Activated CD4-positive, CD25-positive, alpha-beta regulatory T cell treated with anti-CD3 and anti-CD28 coated beads, Interleukin-2, amount 50 U/mL, for 72 hours (primary cell): ENCODE measurements at places on chromosomes 16 and 17.

DNA sequence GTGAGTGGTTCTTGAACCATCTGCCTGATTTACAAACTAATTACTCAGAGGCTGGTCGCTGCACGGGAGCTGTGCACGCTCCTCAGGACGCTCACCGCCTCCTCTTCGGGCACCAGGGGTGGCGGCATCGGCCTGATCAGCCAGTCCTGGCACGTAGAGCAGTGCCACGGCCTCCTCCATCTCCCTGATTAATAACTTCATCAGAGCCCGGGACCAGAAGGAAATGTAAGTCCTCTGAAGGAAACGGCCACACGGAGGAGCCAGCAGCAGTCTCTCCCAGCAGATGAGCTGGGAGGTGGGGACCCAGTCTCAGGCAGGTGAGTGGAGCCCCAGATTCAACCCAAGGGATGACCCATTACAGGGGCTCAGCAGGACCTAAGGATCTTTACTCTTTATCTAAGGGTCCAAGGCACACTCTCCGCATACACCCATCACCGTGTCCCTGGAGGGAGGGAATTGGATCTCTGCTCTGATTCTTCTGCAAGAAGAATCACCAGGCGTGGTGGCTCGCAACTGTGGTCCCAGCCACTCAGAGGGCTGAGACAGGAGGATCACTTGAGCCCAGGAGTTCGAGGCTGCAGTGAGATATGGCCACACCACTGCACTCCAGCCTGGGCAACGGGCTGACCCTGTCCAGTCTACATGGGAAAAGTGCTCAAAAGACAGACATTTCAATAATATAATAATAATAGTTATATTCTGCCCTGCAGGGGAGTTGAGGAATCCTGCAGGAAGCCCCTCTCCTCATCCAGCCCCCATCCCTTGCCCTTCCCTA is 366.5 kb downstream of the SEC14L1 start:
- DNase-seq, result no peak

GRCh38 chr17:64240261-64240740 is 22.8 kb downstream of the TEX2 start:
- DNase-seq, result no peak

DNA sequence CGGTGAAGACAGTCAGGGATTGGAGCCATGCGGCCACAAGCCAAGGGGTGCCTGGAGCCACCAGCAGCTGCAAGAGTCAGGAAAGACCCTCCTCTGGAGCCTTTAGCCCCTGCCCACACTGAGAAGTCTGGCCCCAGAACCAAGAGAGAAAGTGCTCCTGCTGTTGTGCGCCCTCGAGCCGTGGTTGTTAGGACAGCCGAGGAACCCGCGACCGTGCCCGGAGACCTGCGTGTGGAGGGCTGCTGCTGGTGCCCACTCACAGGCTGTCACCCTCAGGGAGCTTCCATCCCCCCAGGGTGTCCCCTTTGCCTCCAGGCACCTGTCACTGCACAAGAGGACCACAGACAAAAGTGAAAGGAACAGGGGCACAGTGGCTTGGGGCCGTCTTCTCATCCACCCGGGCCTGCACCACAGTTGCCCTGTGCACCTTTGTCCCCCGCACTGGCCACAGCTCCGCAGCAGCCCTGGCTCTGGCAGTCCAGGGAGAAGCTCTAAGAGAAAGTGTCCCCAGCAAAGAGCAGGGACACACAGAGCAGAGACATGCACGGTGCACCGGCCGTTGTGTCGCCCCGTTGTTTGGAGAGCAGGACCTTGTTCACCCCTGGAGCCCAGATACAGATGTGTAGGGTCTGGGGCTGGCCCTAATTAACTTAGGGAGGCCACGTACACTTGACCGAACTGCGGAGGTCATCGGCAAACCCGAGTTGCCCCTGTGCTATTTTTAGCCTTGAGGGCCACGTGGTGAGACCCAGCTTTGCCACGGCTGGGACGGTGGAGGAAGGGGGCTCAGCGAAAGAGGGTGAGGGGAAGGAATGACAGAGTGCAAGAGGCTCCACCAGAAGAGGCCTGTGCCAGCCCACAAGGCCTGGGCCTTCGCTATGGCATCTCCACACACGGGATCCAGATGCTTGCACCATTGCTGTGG is 329.2 kb downstream of the C16orf95 start:
- DNase-seq, result no peak

- no peak for DNase-seq
Measured at GRCh38 chr16:11799509-11800381, 2.7 kb upstream of the ZC3H7A start.

- no peak for DNase-seq
Measured at GRCh38 chr16:15798671-15799070, 58.2 kb downstream of the MYH11 start.

GRCh38 chr17:19531780-19532501 is 1.7 kb upstream of the SLC47A1 start:
- DNase-seq, result no peak

DNA sequence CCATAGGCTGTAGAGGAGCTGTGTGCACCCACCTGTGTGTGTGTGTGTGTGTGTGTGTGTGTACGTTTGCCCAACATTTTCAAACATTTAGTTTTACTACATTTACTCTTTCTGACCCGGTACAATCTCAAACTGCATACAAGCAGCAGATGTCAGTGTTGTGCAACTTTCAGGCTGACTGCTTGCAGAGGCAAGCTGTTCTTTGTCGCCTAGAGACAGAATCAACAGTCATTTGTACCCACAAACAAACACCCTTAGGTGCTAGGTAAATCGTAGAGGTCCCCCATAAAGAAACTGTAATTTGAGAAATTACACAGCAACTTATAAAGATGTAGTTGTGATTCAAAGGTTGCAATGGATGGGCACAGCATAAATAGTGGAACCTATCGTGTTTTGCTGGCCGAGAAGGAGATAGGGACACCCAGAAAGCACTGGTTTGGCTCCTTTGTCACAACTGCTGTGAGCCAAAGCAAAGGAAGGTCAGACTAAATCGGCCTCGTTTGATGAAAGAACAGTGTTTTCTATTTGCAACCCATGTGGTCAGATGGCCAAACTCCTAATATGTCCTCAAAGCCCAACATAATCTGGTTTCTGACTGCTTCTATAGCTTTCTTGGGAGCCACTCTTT is 478.4 kb downstream of the TOX3 start:
- DNase-seq, result no peak

- DNase-seq, result no peak
Measured at GRCh38 chr17:65694601-65695000, 133.2 kb upstream of the AXIN2 start.

GRCh38 chr17:39604911-39605491 is 2.7 kb downstream of the NEUROD2 start:
- no peak for DNase-seq

DNA sequence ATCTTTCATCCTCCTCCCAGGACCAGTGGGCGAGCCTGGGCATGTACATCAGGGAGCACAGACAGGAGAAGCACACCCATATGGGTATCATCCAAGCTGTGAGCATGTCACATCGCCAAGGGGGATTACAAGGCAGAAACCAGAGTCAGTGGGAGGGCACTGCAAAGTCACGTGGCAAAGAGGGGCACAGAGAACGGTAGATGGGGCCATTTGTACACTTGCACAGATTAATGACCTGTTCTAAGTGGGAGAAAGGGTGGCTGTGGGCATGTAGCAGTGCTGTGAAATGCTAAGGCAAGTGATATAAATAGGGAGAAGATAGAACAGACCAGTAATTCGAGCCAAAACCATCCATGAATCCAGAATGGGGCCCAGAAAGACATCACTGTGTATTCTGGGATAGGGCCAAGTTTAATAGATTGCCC is 265.0 kb downstream of the CPPED1 start:
- DNase-seq, result no peak

DNA sequence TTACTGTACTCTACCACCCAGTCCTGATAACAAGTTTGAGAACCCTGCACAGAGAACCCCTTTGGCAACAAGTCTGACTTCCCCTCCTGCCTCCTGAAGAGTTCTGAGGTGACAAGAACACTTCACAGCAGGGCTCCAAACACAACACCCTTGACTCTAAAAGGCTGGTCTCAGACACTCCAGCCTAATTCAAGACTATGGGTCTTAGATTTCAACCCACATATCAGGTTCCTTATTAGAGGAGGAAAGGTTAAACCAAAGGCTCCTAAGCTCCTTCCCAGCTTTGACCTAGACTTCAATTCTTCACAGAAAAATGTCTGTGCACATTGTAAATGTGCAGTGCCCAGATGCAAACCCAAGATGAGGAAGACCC is 23.0 kb downstream of the RANBP10 start:
- no peak for DNase-seq

DNA sequence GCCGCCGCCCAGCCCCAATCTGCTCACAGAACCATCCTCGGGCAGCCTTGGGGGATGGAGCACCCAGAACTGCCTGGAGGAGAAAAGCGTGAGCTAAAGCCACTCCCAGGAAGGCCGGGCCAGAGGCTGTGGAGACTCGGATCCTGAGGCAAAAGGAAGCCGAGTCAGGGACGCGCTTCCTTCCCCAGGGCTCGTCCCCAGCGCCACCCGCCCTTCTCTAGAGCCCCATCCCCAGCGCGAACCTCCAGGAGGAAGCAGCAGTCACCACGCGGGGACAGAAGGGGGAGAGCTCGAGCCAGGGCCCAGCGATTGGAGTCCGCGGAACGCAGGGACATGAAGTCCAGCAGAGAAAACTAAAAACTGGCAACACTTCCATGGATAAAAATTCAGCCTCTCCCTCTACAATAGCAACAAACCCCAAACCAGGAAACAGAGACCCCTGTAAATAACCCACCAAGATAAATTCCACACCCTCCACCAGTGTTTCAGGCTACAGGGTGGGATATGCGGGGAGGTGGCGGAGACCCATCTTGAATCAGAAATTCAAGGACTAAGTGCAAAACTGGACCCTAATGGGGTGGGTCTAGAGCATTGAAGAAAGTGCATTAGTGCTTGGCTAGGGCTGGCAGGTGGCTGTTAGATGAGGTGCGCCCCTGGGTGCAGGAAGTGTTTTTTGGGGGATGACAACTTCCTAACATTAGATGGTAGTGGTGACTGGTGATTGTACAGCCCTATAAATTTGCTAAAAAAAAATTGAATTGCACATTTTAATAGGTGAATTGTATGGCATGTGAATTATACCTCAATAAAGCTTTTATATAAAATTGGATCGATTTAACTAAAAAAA is 116.1 kb upstream of the METRNL start:
- no peak for DNase-seq

- DNase-seq, result no peak
Measured at GRCh38 chr17:78805301-78805700, 23.2 kb upstream of the CYTH1 start.
